GDM1 (cell line): ENCODE measurements at places on chromosomes 11 and 22.

DNA sequence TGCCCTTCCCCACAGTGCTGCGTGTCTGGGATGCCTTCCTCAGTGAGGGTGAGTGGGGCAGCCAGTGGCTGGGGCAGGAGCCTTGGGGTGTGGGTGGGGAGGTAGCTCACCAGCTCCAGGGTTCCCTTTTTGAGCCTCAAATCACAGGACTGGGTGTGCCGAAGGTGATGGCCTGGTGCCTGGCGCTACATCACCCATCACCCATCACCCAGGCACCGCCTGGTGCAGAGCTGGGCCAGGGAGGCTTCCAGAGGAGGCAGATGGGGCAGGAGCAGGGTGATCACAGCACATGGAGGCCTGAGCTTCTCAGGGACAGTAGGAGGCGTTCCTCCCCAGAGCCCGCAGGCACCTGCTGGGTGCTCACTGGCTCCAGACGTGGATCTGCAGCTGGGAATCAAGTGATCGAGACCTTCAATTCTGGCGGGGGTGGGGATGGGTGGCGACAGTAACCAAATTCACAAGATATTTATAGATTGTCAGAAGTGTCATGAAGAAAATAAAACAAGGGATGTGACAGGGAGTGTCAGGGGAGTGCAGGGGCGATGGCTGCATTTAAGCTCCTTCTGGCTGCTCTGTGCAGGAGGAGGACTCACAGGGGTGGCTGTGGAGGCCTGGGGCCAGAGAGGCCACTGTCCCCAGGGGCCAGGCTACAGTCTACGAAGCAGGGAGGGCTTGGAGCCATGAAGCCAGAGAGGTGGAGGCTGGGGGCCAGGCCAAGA, 3.2 kb downstream of the TBC1D10C start:
- no peak for DNase-seq

DNA sequence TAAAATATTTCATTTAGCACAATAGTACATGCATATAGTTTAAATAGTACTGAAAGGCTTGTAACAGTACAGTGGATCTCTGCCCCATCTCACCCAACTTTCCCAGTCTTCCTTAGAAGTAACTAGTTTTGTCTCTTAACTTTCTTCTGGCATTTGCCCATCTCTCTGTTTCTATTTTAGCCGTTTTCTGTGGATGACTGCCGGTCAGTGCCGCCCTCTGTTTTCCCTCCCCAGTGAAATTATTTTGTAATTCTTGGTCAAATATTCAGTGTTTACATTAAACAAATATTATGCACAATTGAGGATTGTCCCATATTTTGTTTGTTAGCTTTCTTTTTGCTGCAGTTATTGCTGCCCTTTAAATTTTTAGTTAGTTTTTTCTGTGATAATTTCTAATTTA, 8.3 kb downstream of the PDHX start:
- DNase-seq, result no peak

DNA sequence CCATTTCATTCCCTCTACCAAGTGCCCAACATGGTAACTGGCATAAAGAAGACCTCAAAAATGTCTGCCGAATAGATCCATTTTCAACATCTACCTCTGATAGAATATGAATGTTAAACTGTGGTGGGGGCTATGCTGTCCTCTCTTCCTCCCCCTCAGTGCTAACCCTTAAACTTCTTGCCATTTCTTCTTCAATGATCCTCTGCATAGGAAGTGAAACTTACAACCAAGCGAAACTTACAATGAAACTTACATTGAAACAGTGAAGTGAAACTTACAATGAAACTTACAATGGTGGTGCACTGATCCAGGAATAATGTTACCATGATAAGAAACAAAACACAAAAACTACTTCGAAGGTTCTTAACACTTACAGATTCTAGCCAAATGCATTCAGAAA, 4.7 kb downstream of the RTCB start:
- DNase-seq, result no peak

DNA sequence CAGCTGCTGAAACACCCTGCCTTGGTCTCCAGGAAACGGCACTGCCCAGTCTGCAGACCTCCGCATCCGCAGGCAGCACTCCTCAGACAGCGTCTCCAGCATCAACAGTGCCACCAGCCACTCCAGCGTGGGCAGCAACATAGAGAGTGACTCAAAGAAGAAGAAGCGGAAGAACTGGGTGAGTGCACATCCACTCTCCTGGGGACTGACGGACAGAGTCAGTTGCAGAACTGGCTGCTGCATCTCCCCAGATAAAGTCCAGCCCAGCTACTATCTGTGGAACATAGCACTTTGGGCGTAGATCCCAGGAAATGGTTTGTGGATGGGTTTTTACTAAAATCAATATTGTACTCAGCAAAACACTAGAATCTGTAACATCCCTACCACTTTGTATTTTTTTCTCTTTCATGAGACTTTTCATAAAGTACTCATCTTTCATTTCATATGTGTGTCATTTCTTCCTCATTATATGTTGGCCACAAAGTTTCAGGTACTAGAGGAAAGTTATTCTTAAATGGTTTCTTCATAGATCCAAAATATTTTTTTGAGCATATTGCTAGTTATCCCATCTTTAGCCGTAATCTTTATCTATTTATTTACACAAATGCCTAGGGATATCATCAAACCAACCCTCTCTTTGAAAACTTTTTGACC, 80.1 kb downstream of the DBX1 start:
- DNase-seq, result no peak

DNA sequence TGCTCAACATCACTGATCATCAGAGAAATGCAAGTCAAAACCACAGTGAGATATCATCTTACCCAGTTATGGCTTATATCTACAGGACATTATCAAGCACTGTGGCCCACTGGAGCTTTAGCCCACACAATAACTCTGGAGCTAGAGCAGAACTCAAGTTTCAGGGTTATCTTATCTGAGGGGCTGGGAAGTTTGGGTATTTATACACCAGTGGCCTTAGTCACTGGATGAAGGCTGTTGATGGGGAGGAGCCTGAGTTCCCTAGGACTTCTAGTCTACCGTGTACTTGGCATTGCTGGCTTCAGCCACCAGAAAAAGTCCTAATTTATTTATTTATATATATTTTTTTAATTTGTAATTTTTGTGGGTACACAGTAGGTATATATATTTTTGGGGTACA, 19.3 kb downstream of the HSD17B12 start:
- no peak for DNase-seq

- no peak for DNase-seq
Measured at GRCh38 chr22:22813126-22814075, 74.2 kb upstream of the IGLL5 start.

GRCh38 chr11:33775832-33776470, 1.6 kb upstream of the FBXO3 start:
- no peak for DNase-seq

DNA sequence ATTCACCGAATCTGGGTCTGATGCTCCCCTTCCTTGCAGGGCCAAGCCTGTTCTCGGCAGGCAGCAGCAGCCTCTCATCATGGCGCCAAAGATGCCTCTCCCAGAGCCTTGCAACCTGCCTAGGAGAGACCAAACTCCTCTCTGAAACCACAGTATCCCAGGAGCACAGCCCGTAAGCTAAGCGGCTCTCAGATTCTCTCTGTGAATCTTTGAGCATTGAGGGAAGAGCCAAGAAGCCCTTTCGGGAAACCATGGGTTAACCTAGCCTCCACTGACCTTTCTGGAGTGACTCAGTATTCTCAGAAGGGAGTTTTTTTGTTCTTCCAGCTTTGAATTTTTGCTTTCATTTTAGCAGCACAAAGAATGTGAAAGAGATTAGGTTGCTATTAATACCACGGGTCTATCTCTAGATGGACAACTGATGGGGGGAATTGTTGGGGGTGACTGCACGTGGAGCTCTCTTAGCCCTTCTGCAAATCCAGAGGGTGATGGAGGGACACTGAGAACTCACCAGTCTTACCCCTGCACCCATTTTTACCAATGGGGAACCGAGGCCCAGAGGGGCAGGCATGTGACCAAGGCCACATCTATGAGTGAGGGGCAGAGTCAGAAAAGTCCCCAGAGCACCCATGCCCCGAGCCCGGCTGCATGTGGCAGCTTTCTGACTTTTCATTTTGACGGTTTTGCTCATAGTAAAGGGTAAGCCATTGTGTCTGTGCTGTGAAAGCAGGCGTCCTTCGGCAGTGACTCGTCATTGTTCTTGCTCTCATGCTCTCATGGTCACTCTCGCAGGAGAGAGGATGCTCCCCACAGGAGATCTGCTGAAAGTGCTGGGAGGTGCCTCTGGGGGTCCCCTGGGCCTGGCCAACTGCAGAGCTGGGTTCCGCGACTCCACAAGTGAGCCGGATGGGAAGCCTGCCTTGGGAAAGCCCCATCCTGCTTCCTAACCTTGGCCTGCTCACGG, 36.0 kb downstream of the IRAG1 start:
- DNase-seq, result no peak

DNA sequence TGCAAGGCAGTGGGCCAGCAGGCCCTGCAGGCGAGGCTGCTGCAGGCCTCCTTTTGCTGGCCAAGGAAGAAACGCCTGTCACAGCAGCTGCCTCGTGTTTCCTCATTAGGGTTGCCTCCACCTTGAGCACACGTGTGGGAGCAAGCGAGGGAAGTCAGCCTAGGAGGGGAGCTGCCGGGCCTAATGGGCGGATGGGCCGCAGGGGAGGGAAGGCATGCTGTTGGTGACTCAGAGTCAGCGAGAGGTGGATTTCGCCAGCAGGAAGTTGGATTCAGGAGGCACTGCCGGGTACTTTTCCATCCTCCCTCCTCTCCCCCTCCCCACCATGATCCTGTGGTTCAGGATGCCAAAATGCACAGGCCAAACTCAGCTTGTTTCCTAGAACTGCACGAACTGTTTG, 498.7 kb downstream of the METTL15 start:
- no peak for DNase-seq

- DNase-seq, result no peak
Measured at GRCh38 chr11:78828676-78829075, 254.0 kb upstream of the NARS2 start.

DNA sequence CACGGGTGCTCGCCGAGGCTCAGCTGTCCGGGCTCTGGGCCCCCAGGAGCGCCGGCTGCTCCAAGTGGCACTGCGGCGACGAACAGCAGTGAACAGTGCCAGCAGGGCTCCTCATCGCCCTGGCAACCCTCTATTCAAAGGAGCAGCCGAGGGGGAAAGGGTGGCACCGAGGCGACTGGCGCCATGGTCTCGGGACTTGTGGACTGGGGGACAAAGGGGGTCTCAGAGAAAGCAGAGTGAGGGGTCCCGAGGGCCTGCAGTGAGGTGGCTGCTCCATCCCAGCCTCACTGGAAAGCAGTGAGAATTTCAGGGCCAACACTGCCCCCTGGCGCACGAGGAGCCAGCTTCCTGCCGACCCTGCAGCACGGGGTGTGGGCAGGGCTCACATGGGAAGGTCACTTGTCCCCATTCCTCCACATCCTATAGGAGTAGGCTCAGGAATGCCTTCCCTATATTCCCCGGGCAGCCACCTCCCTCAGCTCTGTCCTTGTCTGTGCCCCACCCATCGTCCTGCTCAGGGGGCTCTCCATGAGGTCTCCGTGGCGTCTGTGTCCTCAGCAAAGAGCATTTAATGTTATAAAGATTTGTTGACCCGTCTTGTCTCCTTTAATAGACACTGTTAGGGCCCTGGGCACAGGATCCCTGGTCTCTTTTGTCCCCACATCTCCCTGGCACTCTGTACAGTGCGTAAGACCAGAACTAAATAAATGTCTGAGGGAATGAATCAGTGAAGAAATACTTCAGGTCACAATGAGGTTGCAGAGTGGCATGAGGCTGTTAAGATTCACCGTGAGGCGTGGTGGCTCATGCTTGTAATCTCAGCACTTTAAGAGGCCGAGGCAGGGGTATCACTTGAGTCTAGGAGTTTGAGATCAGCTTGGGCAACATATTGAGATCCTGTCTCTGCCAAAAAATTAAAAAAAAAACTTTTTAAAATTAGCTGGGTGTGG, 26.4 kb downstream of the LRFN4 start:
- no peak for DNase-seq

GRCh38 chr22:45997077-45997776, 20.3 kb upstream of the WNT7B start:
- DNase-seq, result peak; percentile 81

GRCh38 chr11:114929351-114930000, 251.1 kb downstream of the NXPE2 start:
- DNase-seq, result no peak

GRCh38 chr11:82043316-82043715, 690.3 kb downstream of the FAM181B start:
- DNase-seq, result no peak

DNA sequence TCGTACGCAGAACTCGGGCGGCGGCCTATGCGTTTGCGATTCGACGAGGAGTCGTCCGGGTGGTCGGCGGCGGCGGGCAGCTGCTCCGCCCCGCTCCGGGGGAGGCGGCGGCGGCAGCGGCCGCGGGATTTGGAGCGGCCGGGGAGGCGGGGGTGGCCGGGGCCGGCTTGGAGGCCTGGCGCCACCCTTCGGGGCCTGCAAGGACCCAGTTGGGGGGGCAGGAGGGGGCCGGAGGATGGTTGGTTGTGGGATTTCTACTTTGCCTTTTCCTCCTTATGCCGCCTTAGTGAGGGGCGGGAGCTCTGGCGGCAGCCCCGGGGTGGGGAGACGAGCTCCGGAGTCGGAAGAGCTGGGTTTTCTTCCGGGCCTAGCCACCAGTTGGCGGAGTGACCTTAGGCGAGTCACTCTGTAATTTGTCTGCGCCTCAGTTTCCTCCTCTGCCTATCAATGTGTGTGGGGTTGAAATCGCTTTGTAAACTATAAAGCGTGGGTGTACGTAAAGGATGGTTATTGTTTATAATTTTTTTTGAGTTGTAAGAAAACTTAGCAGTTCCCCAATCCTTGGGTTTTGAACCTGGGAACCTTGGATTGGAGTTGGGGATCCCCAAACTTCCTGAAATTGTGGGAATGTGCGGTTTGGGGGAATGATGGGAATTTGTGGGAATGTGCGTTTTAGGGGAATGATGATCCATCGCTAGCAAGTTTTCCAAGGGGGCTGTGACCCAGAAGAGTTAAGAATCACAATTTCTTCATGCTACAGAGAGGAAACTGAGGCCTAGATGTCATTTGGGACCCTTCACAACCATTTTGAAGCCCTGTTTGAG, 679 bp downstream of the TUG1 start:
- peak; percentile 37 for DNase-seq

- no peak for DNase-seq
Measured at GRCh38 chr22:49676783-49677494, 150.7 kb downstream of the BRD1 start.

DNA sequence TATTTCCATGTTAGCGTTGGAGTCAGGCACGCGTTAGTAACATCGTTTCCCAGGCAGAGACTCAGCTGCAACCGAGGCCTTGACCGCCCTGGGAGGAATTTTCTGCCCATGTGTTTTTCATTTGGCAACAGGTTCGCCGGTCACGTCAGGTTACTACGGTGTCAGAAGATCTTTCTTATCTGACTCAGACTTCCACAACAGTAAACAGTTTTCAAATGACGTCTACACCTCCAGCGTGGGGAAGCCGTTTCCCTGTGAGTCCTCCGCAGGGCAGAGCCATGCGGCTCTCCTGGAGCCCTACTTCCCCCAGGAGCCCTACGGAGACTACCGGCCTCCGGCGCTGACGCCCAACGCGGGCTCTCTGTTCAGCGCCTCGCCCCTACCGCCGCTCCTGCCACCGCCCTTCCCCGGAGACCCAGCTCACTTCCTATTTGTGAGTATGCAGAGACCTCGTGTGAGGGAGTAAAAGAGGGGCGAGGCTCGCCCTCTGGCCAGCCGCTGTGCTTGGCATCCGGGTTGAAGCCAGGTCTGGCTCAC, 14.3 kb upstream of the POU2AF3 start:
- no peak for DNase-seq

GRCh38 chr22:46036558-46037408, 59.8 kb upstream of the WNT7B start:
- DNase-seq, result peak; percentile 48

GRCh38 chr22:35995772-35996171, 32.9 kb downstream of the RBFOX2 start:
- no peak for DNase-seq

- no peak for DNase-seq
Measured at GRCh38 chr11:71251151-71251721, 1.1 kb downstream of the SHANK2 start.
